ENCODE measurements at places on chromosomes 13 and 19.

- no peak for DNase-seq
Measured at GRCh38 chr13:83773961-83774360, 108.3 kb downstream of the SLITRK1 start.

- no peak for DNase-seq
Measured at GRCh38 chr13:92362717-92363116, 863.9 kb upstream of the GPC6 start.

- DNase-seq = no peak
Measured at GRCh38 chr19:4342314-4342614, 1.1 kb upstream of the MPND start.

DNA sequence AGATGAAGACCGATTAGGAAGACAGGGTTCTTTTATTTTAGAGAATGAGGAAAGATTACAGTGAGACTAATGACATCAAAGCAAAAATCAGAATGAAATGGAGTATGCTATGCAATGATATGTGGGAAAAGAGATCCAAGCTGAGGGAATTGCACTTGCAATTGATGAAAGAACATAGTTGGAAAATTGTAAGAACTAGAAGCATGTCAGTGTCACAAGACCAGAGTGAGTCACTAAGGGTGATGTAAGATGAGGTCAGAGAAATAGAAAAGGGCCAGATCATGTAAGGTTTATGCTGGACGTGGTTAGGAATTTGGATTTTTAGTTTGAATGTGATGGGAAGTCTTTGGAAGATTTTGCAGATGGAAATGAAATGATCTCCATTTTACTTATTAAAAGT is 1937.3 kb downstream of the OLFM4 start:
- no peak for DNase-seq

- no peak for DNase-seq
Measured at GRCh38 chr19:45630463-45630862, 8.7 kb downstream of the EML2 start.

GRCh38 chr19:3669082-3669946 is 31.0 kb downstream of the PIP5K1C start:
- no peak for DNase-seq

- DNase-seq = no peak
Measured at GRCh38 chr13:74325106-74325505, 190.9 kb upstream of the KLF12 start.
